Stimulated activated CD8-positive, alpha-beta memory T cell treated with anti-CD3 and anti-CD28 coated beads, Interleukin-7, amount 100 ng/mL, for 1 hour (primary cell): ENCODE measurements at places on chromosomes 2 and 18.

GRCh38 chr2:173493874-173494273, 139.2 kb downstream of the CDCA7 start:
- no peak for DNase-seq

- no peak for DNase-seq
Measured at GRCh38 chr2:158934170-158934569, 34.3 kb upstream of the TANC1 start.

DNA sequence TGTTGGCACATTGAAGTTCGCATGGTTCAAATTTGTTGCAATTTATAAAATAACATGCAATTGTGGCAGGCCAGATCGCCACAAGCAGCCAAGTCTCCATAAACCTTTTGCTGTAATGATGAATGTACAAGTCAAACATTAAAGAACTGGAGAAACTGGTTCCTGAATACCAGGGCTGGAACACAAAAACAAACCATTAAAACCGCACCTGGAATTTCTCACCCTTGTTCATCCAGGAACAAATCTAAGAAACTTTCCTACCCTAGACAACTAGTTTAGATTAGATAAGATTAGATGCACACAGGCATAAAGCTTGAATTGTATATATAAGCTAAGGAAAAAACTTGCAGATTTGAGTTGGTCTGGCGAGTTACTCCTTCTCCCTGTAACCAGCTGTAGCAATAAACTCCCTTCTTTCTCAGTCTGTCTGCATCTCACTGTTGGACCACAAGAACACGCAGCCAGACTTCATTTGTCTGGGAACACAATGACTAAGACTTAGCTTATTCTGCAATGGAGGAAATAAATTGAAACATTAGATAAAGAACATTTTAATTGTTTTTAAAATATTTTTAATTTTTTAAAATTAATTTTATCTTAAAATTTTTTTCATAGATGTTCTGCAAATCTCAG, 1835.5 kb upstream of the LRRTM1 start:
- DNase-seq, result no peak

DNA sequence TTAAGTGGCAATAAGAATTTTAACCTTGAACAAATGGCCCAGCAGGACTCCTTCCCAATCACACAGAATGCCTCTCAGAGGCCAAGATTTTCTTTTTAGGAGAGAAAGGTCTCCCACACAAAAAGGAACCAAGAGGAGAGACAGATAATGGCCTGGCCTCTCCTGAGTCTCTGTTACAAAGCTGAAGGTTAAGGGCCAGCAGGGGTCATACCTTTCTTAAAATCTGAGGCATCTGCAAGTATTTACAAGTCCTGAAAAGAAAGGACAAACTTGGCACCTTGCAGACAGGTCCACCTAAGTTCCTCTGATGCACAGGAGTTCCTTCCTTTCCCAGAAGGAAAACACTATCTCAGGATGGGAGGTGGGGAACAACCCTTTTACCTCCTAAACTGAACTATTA, 142.3 kb downstream of the TMEM163 start:
- no peak for DNase-seq
